Omental fat pad (tissue), 4 donors: ENCODE measurements at places on chromosomes 7 and 10. TPM values are rescaled to one million over a fixed set of nuclear protein-coding genes. Genes with fewer than 3 reads are reported as not detected.

VSTM2A gene
- total RNA-seq = 0.37 TPM

MRC1 gene
- 140 TPM for total RNA-seq

HACD1 gene
- total RNA-seq = 17.4 TPM

DHX32 gene
- total RNA-seq = 27.4 TPM

CYP2C9 gene
- not detected for total RNA-seq

ADGRA1 gene
- total RNA-seq = not detected

TEX36 gene
- not detected for total RNA-seq

PCLO gene
- 3.2 TPM for total RNA-seq

JMJD1C gene
- 159 TPM for total RNA-seq
